Body of pancreas (tissue), 4 donors: ENCODE measurements at places on chromosomes 2 and 18.

- H3K27me3 ChIP-seq = no peaks in the 10 kb centered on the region
- H3K27ac ChIP-seq = no peak overlapping the region
- DNase-seq = no peak
Observed at GRCh38 chr2:186862869-186863709, 14.1 kb upstream of the ZSWIM2 start.

DNA sequence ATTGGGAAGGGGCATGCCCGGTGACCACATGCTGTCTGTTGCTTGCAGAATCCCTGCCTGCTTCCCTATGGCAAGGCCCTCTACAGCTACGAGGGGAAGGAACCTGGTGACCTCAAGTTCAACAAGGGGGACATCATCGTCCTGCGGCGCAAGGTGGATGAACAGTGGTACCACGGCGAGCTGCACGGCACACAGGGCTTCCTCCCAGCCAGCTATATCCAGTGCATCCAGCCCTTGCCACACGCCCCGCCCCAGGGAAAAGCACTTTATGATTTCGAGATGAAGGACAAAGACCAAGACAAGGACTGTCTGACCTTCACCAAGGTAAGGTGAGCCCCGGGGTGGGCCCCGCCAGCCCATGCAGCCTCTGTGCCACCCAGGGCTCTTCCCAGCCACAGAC is 218.6 kb downstream of the SH3RF3 start:
- no peak for DNase-seq
- no peak overlapping the region for H3K27ac ChIP-seq
- H3K4me1 ChIP-seq = peaks cover 11% of the 10 kb centered on the region
- no peak overlapping the region for H3K4me3 ChIP-seq
- no peaks in the 10 kb centered on the region for H3K27me3 ChIP-seq
- H3K36me3 ChIP-seq = no peaks in the 10 kb centered on the region

DNA sequence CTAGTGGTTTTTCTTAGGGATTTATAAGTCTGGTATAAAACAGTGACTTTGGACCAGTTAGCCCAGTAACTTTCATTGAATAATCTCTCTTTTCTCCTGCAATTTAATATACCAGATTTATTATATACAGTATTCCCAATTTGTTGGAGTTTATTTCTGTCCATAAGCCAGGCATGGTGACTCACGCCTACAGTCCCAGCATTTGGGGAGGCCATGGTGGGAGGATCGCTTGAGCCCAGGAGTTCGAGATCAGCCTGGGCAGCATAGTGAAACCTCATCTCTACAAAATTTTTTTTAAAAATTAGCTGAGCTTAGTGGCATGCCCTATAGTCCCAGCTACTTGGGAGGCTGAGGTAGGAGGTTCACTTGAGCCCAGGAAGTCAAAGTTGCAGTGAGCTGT is 26.7 kb downstream of the CNNM4 start:
- H3K4me3 ChIP-seq = no peak overlapping the region
- H3K27ac ChIP-seq = peak overlapping the region; percentile 60
- no peak for DNase-seq
- no peaks in the 10 kb centered on the region for H3K27me3 ChIP-seq

DNA sequence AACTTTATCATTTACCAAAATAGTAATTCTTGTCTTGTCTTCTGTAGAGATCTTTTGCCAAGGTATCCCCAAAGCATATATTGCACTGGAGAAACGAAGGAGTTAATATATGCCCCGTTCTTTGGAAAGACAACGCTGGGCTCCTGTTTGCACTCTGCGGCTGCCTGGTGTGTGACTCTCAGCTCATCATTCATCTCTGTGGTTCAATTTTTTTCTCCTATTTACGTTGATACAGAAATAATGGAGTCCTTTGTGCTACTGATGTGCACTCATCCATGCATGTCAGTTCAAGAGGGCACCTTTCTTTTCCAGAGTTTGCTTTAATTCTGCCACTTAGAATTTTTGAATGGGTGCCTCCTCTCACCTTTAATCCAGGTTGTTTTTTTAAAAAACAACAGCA is 655.5 kb downstream of the DCDC2C start:
- H3K4me1 ChIP-seq = no peaks in the 10 kb centered on the region
- no peaks in the 10 kb centered on the region for H3K27me3 ChIP-seq
- H3K4me3 ChIP-seq = no peak overlapping the region

GRCh38 chr18:321865-322467 is 54.1 kb upstream of the THOC1 start:
- no peaks in the 10 kb centered on the region for H3K36me3 ChIP-seq
- H3K27ac ChIP-seq = no peak overlapping the region
- H3K27me3 ChIP-seq = no peaks in the 10 kb centered on the region
- H3K4me1 ChIP-seq = no peaks in the 10 kb centered on the region
- DNase-seq = no peak
- H3K4me3 ChIP-seq = no peak overlapping the region

- no peak for DNase-seq
- H3K27me3 ChIP-seq = no peaks in the 10 kb centered on the region
- no peaks in the 10 kb centered on the region for H3K4me1 ChIP-seq
- H3K4me3 ChIP-seq = no peak overlapping the region
- no peak overlapping the region for H3K27ac ChIP-seq
Observed at GRCh38 chr18:4251873-4252272, 203.2 kb downstream of the DLGAP1 start.

DNA sequence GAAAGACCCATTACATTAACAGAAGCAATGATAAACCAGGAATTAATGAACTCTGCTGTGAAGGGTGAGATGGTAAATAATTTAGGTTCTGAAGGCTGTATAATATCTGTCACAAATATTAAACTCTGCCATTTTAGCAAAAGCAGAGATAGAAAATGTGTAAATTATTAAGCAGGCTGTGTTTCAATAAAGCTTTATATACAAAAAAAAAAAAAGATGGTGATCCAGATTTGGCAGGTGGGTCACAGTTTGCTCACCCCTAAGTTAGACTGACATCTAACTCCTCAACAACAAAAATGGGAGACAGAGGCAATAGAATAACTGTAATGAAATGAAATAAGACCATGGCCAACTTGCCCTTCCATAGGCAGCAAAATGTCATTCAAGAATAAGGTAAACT is 157.3 kb upstream of the FANCL start:
- H3K36me3 ChIP-seq = no peaks in the 10 kb centered on the region
- H3K27ac ChIP-seq = no peak overlapping the region
- no peak for DNase-seq
- no peaks in the 10 kb centered on the region for H3K27me3 ChIP-seq
- no peaks in the 10 kb centered on the region for H3K4me1 ChIP-seq
- H3K4me3 ChIP-seq = no peak overlapping the region
